ENCODE measurements at places on chromosomes 1 and 21. TPM values are rescaled to one million over a fixed set of nuclear protein-coding genes. Genes with fewer than 3 reads are reported as not detected.

GRCh38 chr1:52216907-52217458 lies 75.1 kb downstream of the ZFYVE9 start:
- H3K4me1 ChIP-seq: no peaks in the 10 kb centered on the region
- H3K27ac ChIP-seq: no peak overlapping the region
- no peak overlapping the region for H3K4me3 ChIP-seq
- no peaks in the 10 kb centered on the region for H3K27me3 ChIP-seq

DNA sequence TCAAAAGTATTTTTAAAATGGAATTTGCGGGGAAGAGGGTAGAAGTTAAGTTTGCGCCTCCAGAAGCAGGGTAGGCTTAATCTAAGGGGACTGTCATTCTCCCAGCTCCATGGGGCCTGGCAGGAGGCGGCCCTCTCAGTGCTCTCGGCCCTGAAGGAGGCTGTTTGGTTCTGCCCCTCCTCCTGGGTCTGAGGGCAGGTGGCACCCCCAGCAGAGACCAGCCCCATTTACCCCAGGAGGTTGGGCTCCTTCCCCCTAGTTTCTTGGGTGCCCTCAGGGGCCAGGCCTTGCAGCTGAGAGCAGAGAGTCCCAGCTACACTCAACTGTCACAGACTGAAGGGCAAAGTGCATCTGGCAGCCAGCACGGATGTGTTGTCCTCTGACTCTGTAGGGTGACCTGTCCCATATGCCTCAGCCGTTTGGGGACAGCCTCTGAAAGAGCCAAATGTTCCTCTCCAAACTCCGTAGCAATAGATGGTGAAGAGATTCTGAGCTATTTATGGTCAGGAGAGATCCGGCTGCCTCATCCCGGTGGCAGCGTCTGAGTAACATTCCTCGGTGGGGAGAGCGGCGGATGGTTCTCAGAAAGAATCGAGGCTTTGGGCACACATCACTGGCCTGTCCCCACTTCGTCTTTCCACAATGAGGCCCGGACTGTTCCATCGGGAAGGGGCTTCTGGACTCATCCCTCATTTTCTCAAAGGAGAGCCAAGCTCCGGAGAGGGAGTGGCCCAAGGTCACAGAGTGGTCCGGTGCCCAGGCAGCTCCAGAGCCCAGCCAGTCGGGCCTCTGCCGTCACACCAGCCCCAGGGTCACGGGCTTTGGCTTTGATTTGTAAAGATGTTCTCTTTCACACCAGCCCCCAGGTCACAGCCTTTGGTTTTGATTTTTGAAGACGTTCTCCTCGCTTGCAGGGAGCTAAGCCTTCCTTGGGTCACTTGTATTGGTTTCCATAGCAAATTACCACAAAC lies 424.2 kb upstream of the VAMP3 start:
- no peak overlapping the region for H3K27ac ChIP-seq
- DNase-seq: no peak
- H3K27me3 ChIP-seq: no peaks in the 10 kb centered on the region
- peaks cover 8% of the 10 kb centered on the region for H3K36me3 ChIP-seq
- peaks cover 21% of the 10 kb centered on the region for H3K4me1 ChIP-seq

DNA sequence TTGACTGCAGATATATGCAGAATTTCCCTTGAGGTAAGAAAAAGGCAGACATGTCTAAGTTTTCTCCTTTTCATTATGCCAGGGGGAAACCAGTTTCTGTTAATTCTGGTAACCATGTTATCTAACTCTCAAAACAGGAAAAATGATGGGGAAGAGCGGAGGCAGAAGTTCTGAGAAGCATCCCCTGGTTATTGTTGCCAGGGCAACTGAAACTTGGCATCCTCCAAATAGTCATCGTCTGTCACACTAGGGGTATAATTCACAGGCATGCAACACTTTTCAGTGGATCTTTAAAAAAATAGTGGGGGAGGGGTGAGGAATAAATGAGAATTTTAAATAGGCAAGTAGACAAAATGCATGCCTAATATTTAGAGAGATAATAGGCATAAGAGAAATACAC lies 715.3 kb upstream of the CXADR start:
- DNase-seq: peak; percentile 95
- no peaks in the 10 kb centered on the region for H3K36me3 ChIP-seq
- no peaks in the 10 kb centered on the region for H3K4me1 ChIP-seq
- H3K27ac ChIP-seq: no peak overlapping the region

Gene C1orf21
- polyA plus RNA-seq: 41.0 TPM

Gene HFM1
- polyA plus RNA-seq: 9.2 TPM

- H3K4me3 ChIP-seq: no peak overlapping the region
- H3K27me3 ChIP-seq: no peaks in the 10 kb centered on the region
- H3K36me3 ChIP-seq: no peaks in the 10 kb centered on the region
- peaks cover 8% of the 10 kb centered on the region for H3K4me1 ChIP-seq
- no peak for DNase-seq
Measured at GRCh38 chr1:10514490-10515235, 39.9 kb downstream of the PEX14 start.

DNA sequence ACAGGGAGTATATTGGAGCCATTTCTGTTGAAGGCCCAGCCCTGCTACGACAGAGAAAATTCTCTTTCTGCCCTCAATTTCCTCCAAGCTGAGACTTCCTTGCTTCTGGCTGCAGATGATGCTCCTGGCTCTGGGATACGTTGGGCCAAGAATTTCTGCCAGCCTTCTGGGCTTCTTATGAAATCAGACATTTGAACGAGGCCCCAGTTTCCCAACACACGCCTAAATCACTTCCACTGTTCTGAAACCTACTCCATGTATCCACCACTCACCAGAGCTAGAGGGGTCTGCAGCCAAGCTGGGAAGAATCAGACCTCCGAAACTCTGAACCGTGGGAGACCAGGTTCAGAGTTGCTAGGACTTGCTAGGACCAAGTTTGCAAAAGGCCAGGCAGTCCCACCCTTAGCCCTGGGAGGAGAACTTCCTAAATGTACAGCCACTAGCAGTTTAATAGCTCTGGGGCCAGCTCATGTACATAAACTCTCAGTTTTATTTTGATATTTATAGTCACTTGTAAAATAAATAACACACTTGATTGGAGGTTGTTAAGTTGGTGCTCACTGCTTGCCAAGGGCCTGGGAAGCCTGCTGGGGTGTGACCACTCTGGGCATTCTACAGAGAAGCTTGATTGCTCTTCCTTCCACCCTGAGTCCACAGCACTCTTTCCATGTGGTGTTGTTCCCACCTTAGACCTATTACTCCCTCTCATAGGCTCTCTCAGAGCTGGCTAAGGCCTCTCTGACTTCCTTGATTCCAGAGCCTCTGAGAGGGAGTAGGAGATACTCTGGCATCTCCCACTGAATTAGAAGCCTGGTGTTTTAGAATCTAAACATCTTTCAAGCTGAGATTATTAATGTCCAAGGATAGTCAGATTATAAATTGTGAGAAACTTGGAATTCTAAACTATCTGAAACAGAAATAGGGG lies 83.4 kb upstream of the TRABD2B start:
- H3K4me3 ChIP-seq: no peak overlapping the region
- H3K27ac ChIP-seq: no peak overlapping the region
- no peaks in the 10 kb centered on the region for H3K36me3 ChIP-seq
- peaks cover under 1% of the 10 kb centered on the region for H3K27me3 ChIP-seq
- H3K4me1 ChIP-seq: no peaks in the 10 kb centered on the region
- DNase-seq: no peak

DNA sequence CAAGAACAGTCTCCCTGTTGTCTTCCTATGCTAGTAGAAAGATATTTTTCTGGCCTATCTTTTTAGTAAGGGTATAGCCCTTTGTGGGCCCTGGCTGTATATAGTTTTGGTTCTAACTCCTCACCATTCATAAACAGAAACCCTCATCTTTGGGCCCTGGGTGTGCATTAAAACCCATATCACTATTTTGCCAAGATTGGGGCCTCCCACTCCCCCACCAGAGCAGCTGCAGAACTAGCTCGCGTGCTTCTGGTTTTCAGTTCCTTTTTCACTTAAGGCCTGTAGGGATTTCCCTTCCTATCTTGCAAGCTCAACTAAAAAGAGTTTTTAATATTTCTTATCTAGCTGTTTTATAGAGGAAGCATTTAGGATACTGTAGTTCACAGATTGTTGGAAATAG lies 106.4 kb downstream of the RGL1 start:
- no peak for DNase-seq
- H3K27ac ChIP-seq: no peak overlapping the region
- peaks cover 28% of the 10 kb centered on the region for H3K36me3 ChIP-seq
- no peak overlapping the region for H3K4me3 ChIP-seq

DNA sequence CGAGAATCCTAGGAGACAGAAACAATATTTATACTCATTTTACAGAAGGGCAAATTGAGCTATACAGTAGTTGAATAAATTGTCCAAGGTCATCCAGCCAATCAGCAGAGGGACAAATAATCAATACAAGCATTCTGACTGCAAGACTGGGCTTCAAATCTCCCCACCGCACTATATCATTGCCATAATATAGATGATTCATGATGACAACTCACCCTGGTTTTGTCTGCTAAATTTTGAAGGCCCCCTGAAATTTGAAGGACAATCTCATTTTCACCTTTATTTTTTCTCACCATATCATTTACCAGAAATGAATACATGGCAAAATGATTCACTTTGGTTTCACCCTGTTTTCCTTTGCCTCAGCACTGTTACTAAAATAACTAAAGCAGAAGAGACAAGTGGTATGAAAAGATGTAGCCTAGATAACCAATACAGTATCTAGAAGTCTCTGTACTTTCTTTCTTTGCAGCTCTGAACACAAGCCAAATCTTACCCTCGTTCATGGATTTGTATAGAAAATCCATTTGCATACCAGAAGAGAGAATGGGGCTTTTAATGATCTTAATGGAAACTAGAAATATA lies 292.5 kb downstream of the TTLL7 start:
- H3K4me3 ChIP-seq: no peak overlapping the region
- H3K36me3 ChIP-seq: no peaks in the 10 kb centered on the region
- no peak overlapping the region for H3K27ac ChIP-seq
- no peaks in the 10 kb centered on the region for H3K4me1 ChIP-seq

DNA sequence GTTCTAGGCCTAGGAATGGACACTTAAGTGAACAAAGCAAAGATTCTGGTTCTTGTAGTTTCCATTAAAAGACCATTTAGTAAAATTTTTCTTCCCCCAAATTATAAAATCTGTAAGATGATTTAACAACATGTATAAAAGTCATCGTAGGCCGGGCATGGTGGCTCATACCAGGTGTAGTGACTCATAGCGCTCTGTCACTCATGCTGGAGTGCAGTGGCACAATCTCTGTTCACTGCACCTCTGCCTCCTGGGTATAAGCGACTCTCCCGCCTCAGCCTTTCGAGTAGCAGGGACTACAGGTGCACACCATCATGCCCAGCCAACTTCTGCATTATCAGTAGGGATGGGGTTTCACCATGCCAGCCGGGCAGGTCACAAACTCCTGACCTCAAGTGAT lies 9.1 kb downstream of the ASPM start:
- no peak overlapping the region for H3K4me3 ChIP-seq
- DNase-seq: no peak
- no peaks in the 10 kb centered on the region for H3K27me3 ChIP-seq

Gene S100A3
- polyA plus RNA-seq: 0.29 TPM

Gene OR14A16
- not detected for polyA plus RNA-seq

Gene KCNAB2
- 48.3 TPM for polyA plus RNA-seq

DNA sequence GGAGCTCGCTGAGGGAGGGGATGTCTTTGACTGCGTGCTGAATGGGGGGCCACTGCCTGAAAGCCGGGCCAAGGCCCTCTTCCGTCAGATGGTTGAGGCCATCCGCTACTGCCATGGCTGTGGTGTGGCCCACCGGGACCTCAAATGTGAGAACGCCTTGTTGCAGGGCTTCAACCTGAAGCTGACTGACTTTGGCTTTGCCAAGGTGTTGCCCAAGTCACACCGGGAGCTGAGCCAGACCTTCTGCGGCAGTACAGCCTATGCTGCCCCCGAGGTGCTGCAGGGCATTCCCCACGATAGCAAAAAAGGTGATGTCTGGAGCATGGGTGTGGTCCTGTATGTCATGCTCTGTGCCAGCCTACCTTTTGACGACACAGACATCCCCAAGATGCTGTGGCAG lies 1.4 kb downstream of the TSSK3 start:
- no peak overlapping the region for H3K27ac ChIP-seq
- no peaks in the 10 kb centered on the region for H3K27me3 ChIP-seq
- peaks cover 23% of the 10 kb centered on the region for H3K4me1 ChIP-seq
- H3K4me3 ChIP-seq: no peak overlapping the region
- DNase-seq: no peak
- peaks cover 56% of the 10 kb centered on the region for H3K36me3 ChIP-seq

Gene AK5
- 54.0 TPM for polyA plus RNA-seq

- H3K4me3 ChIP-seq: no peak overlapping the region
- peak; percentile 30 for DNase-seq
- no peak overlapping the region for H3K27ac ChIP-seq
- H3K27me3 ChIP-seq: no peaks in the 10 kb centered on the region
- no peaks in the 10 kb centered on the region for H3K4me1 ChIP-seq
Measured at GRCh38 chr1:150072959-150073358, 5.4 kb downstream of the VPS45 start.

Gene CENPF
- polyA plus RNA-seq: 45.6 TPM

GRCh38 chr1:170556917-170557316 lies 25.0 kb downstream of the GORAB start:
- no peak overlapping the region for H3K4me3 ChIP-seq
- H3K27me3 ChIP-seq: no peaks in the 10 kb centered on the region
- H3K36me3 ChIP-seq: peaks cover 3% of the 10 kb centered on the region
- no peaks in the 10 kb centered on the region for H3K4me1 ChIP-seq
- no peak for DNase-seq

DNA sequence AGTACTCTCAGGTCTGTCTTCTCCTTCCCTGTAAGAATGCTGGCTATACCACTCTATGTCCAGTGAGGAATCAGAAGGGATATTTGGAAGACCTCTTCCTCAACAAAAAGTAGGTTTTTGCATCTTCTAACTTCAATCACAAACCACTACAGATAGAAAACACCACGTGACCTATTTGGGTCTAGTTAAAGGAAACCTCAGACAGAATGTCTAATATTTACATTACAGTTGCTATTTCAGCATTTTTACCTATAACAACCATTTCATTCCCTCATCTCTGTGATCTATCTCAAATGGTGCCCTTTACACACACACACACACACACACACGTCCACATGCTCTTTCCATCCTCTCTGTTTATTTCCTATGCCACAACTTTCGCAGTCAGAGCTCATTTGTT lies 7.9 kb upstream of the ADORA3 start:
- no peaks in the 10 kb centered on the region for H3K36me3 ChIP-seq
- DNase-seq: no peak
- no peak overlapping the region for H3K27ac ChIP-seq

GRCh38 chr1:206785182-206785765 lies 13.0 kb upstream of the IL10 start:
- no peak for DNase-seq
- H3K4me3 ChIP-seq: no peak overlapping the region
- no peaks in the 10 kb centered on the region for H3K36me3 ChIP-seq
- H3K27ac ChIP-seq: no peak overlapping the region

Measured in spinal cord (tissue), 10 donors.